H9 (cell line): ENCODE measurements at places on chromosomes 4 and X.

DNA sequence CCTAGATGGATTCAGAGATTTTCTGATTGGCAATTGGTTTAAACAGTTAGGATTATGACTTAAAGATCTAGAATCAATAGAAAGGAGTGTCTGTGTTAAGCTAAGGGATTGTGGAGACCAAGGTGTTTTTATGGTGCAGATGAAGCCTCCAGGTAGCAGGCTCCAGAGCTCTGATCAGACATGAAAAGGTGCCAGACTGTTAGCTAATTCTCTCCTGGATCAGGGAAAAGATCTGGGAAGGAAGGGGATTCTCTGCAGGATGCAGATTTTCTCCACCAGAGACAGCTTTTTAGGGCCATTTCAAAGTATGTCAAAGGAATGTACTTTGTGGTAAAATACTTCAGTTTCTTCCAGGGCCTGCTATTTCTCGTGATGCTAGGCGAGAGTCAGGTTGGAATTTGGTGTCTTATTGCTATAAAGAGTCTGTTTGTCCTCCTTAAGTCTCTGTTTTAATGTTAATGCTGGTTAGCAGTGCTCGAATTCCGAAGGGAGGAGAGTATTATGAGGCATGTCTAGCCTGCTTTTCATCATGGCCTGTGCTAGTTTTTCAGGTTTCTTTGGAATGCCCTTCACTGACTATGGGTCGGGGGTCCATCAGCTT is 12.0 kb upstream of the GPR78 start:
- no peaks in the 10 kb centered on the region for H3K27me3 ChIP-seq
- H3K36me3 ChIP-seq, result peaks cover 4% of the 10 kb centered on the region; the same call in 1 of the 2 replicates
- H3K4me3 ChIP-seq, result peak overlapping the region; percentile 21; the same call in 1 of the 3 replicates
- peak; percentile 65 for DNase-seq
- H3K27ac ChIP-seq, result peak overlapping the region; percentile 99

GRCh38 chrX:10936976-10937375 is 174.2 kb upstream of the HCCS start:
- H3K36me3 ChIP-seq, result no peaks in the 10 kb centered on the region
- no peaks in the 10 kb centered on the region for H3K4me1 ChIP-seq
- DNase-seq, result no peak
- no peaks in the 10 kb centered on the region for H3K27me3 ChIP-seq
- no peak overlapping the region for H3K4me3 ChIP-seq

DNA sequence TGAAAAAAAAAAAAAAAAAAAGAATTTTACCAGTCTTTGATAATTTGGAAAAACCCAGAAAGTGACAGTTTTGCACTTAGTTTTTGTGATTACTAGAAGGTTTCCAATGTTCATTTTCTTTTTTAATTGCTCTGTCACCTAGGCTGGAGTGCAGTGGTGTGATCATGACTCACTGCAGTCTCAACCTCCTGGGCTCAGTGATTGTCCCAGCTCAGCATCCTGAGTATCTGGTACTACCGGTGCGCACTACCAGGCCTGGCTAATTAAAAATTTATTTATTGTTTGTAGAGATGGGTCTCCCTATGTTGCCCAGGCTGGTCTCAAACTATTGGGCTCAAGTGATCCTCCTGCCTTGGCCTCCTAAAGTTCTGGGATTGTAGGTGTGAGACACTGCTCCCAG is 3.3 kb downstream of the NUDT9 start:
- no peaks in the 10 kb centered on the region for H3K27me3 ChIP-seq
- DNase-seq, result no peak
- no peak overlapping the region for H3K4me3 ChIP-seq

GRCh38 chrX:24464498-24464835 is 619 bp upstream of the PDK3 start:
- H3K27ac ChIP-seq, result peak overlapping the region; percentile 43
- no peaks in the 10 kb centered on the region for H3K36me3 ChIP-seq
- DNase-seq, result no peak
- peak overlapping the region; percentile 81 for H3K4me3 ChIP-seq
- peaks cover 4% of the 10 kb centered on the region; the same call in 1 of the 2 replicates for H3K4me1 ChIP-seq
- no peaks in the 10 kb centered on the region for H3K27me3 ChIP-seq

GRCh38 chr4:138103597-138104283 is 138.4 kb downstream of the SLC7A11 start:
- no peaks in the 10 kb centered on the region for H3K27me3 ChIP-seq
- H3K36me3 ChIP-seq, result peaks cover 18% of the 10 kb centered on the region
- H3K27ac ChIP-seq, result no peak overlapping the region
- H3K4me1 ChIP-seq, result no peaks in the 10 kb centered on the region

GRCh38 chr4:182400790-182401189 is 157.6 kb downstream of the TENM3 start:
- H3K27ac ChIP-seq, result no peak overlapping the region
- no peaks in the 10 kb centered on the region for H3K4me1 ChIP-seq
- H3K4me3 ChIP-seq, result no peak overlapping the region
- no peaks in the 10 kb centered on the region for H3K27me3 ChIP-seq
- peaks cover 8% of the 10 kb centered on the region; the same call in 1 of the 3 replicates for H3K36me3 ChIP-seq
